ENCODE measurements at places on chromosomes 6 and 20.

GRCh38 chr6:3471286-3471685 is 14.4 kb upstream of the SLC22A23 start:
- no peak for DNase-seq

GRCh38 chr6:104207635-104208034 is 652.1 kb downstream of the HACE1 start:
- DNase-seq: no peak

- no peak for DNase-seq
Observed at GRCh38 chr6:159902620-159903019, 11.8 kb downstream of the MAS1 start.

GRCh38 chr6:129498950-129499842 is 210.8 kb downstream of the ARHGAP18 start:
- no peak for DNase-seq

DNA sequence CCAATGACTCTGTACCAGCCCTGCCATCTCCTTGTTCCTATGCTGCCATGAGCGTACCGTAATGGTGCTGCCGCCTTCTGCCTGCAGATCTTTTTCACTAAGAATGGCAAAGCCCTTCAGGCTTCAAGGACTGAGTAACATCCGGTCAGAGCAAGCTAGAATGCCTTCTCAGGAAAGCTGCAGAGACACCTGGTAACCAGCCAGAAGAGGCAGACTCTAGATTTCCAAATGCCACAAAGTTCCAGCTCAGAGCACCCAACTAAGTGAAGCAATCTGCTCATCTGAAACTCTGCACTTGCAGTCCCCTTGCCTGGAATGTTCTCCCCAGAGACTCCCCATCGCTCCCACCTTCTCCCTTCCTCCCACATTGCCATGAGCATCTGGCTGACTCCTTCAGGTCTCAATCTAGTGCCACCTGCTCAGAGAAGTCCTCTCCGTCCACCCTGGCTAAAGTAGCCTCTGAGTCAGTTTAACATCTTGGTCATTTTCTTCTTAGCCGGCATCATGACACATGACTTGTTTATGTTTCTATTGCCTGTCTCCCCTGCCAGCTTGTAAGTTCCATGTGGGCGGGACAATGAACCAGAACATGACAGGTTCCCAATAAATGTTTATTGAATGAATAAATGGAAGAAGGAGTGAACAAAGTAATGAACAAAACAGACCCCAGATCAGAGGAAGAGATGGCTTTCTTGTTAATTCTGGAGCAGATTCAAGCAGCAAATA is 6.9 kb upstream of the OCSTAMP start:
- no peak for DNase-seq

DNA sequence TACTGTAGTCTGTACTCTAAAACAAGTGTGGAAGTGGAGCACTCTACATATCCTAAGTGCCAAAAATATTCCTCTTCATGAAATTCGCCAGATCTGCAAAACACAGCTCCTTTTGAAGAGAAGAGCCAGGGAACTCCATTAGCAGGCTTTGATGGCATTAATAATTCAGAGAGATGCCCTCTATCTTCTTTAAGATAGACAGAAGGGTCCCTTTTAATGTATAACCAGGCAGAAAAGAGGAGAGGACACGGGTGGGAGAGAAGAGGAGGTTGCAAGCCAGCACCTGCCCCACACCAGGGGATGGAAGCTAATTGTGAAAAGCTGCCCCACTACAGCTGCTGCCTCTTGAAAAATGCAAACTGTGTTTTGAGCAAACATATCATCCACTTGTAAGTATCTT is 3.7 kb upstream of the RFPL4B start:
- DNase-seq: no peak

GRCh38 chr6:5126214-5126613 is 41.1 kb downstream of the PPP1R3G start:
- no peak for DNase-seq

DNA sequence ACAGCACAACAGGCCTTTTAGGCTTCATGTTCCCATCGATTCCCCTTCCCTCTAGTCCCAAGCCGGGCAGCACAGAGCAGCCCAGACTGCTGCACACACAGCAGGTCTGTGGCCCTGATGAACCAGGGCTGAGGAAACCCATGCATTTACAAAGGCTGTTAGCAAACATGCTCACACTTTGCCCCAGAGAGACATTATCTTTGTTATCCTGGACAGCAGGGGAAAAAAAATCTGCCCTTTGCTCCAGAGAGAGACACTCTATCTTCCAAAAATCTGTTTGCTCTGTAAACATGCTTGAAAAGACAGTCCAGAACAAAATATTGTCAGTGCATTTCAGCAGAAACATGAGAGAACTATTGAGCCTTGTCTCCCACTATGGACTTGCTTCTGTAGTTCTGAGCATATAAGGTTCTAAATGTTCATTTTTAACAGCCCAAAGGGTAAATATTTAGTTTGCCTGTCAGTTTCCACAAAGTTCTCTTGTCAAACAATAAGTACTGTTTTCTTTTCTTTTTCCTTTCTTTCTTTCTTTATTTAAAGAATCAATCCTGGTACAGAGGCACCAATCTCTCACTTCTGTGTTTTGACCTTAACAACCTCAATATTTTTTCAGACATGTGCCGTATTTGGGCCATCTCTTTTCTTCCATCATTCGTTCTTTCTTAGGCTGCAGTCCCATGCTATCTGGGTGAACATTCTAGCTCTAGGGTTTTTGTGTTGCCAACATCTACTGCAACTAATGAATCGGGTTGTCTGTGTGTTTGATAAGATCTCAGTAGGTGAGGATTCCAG is 468.0 kb downstream of the EPM2A start:
- DNase-seq: no peak

- no peak for DNase-seq
Observed at GRCh38 chr20:24842274-24842917, 106.7 kb upstream of the CST7 start.

DNA sequence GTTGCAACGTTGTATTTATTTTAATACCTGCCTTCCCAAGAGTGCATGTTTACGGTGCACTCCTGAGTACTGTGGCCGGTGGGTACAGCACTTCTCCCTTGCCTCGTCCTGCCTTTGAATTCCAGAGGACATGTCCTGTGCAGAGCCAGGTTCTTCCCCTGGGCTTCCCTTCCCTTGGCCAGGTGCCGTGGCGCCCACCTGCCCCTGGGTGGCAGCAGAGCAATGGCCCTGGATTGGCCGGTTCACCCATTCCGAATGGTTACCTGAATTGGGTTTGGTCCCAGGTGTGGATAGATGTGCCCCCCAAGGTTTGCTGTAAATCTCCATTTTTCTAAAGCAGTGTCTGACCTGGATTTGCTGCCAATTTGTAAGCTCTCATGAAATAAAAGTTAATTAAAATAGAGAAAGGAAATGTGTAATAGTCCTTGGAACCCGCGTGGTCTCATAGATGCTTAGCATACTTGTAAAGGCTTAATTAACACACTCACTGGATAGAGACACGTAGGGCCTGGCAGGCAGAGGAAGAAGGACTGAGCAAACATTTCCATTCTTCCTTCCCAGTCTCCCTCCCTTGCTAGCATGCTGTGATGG is 40.6 kb downstream of the DTD1 start:
- no peak for DNase-seq

DNA sequence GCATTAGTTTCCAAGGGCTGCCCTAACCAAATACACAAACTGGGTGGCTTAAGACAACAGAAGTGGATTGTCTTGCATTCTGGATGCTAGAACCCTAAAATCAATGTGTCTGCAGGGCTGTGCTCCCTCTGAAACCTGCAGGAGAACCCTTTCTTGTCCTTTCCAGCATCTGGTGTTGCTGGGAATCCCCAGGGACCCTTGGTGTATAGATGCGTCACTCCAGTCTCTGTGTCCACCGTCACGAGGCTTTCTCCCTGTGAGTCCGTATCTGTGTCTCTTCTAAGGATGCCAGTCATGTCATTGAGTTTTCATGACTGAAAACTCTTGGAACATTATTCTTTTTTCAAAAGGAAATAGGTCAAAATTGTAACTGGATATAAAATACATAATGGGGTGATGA is 142.9 kb downstream of the RNASET2 start:
- DNase-seq: no peak

DNA sequence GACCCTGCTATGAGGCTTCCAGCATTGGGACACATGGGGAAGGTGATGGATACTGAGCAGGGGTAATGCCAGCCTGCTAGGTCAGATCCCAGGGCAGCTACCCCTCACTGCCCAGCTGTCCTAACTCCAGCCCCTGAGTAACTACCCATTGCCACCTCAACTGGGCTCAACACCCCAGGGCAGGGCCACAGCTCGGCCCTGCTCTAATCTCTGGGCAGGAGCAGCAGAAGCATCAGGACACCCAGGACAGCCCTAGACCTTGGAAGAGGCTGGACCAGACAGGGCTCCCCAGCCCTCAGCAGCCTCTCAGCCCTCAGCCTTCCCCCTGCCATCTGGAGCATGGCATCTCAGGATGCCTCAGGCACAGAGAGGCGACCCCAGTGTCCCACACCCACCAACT is 67.4 kb upstream of the TOP1 start:
- DNase-seq: no peak

DNA sequence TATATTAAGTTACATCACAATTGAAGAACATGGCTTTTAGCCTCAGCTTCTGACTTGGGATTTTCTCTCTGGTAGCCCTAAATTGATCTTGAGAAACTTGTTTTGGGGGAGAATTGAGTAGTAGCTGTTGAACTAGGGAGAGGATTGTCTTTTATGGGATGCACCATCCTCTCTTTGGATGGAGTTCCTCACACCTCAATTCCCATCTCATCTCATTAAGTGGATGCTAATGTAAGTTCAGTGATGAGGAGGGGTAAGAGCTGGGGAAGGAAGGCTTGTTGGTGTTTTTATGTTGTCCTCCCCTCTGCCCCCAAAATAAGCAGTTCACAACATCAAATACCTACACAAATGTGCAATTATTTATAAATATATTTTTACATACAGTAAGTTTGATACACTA is 4.0 kb downstream of the GJA1 start:
- no peak for DNase-seq

- no peak for DNase-seq
Observed at GRCh38 chr20:46694484-46694883, 5.2 kb upstream of the TP53RK start.

- DNase-seq: no peak
Observed at GRCh38 chr20:35120012-35120701, 27.0 kb downstream of the EDEM2 start.

- DNase-seq: no peak
Observed at GRCh38 chr6:389622-390021, 1.9 kb upstream of the IRF4 start.

- DNase-seq: no peak
Observed at GRCh38 chr6:159229651-159230051, 60.5 kb downstream of the FNDC1 start.

DNA sequence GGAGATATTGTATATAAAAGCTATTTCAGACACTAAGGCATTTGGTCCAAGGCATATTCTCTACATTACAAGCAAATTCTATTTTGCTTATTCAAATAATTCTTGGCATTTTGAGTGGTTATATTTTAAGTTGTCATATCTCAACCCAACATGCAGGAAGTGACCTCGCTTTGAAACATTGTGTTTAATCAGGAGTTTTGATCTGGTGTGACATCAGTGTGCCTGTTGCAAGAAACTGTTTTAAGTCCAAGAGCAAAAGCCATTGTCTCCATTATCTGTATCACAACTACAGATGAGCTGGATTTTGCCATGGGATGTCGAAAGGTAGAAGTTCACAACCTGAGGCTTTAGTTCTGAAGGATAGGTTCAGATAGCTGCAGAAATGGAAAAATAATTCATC is 509.9 kb upstream of the ID4 start:
- no peak for DNase-seq

DNA sequence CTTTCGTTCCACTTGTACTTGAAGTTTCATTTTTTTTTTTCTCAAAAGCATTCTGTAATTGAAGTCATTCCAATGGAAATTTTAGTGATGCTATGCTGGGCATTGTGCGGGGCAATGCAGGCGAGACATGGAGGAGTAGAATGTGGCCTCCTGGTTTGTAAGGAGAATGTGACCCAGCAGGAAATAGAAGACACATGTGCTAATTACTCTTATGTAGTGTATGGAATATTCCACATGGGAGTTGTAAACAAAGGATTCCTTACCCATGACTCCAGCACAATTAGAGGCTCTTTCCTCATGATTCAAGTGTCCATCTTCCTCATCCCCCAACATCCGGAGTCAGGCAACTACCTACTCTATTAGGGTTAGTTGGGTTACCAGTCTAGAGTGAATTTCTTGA is 14.9 kb upstream of the RFPL4B start:
- DNase-seq: no peak

DNA sequence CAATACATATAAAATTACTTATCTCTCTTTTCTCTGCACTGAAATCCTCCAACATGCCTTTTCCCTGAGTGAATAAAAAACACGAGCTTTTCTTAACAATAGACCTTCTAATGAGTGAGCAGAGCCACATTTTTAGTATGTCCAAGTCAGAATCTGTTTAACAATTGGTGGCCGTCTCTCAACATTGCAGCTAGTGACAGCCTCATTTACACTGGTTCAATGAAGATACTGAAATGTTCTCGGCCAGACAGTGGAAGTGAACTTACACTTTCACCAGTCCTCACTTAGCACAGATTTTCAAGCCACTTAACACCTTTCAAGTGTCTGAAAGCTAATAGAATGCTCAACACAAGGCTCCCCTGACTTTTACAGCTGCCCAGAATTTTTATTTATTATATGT is 767.1 kb downstream of the KIF16B start:
- DNase-seq: no peak

- DNase-seq: no peak
Observed at GRCh38 chr6:137699031-137699683, 167.9 kb upstream of the TNFAIP3 start.

- DNase-seq: no peak
Observed at GRCh38 chr20:15287329-15287728, 949.9 kb upstream of the FLRT3 start.

DNA sequence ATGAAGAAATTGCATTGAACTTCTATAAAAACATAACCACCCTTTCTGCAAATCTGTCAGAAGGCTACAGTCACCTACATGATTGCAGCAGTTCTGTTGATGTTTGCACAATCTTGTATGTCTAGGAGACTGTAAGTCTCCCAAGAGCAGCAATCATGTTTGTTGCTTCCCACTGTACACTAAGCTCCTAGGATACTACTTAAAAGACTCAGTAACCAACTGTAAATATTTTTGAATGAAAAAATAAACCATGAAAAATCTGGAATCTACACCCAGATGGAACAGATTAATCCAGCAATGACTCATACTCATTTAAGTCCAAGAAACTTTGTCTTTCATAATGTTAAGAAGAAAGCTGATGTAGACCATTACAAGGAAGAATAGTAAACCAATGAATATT is 168.5 kb upstream of the ATXN1 start:
- DNase-seq: no peak

- no peak for DNase-seq
Observed at GRCh38 chr20:21315138-21315537, 12.0 kb downstream of the XRN2 start.
